ENCODE measurements at places on chromosomes 1 and 21. TPM values are rescaled to one million over a fixed set of nuclear protein-coding genes. Genes with fewer than 3 reads are reported as not detected.

DNA sequence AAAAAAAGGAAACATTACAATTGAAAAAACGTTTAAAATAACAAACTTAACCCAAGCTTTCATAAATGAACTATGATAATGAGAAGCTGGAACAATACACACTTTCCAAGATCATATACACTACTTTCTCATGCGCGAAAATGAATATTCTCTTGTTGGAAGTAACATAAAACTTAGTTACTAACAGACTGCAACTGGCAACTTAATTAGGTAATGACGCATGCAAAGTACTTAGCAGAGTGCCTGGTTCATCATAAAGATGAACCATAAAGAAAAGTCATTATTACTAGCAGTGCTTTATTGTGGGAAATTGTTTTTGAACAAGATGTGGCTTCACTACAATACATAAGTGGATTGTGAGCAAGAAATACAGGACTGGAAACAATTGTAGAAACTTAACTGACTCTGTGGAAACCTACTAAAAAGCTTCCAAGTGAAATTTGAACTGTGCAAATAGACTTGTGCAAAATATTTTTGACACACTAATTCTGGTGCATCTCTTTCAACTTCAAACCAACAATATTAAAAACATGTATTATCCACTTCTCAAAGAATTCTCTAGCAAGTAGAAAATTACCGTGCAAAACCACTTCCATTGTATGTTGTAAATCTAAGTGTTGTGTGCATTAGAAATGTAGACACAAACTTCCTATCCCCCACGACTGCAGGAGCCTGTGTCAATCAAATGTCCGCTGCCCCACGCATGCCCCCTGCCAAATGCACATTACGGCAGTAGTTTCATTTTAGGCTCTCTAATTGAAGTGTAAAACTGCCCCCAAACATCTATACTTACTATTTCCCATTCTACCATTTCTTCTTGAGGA, 2.0 kb downstream of the ARHGAP29 start:
- no peak for DNase-seq

- DNase-seq: no peak
Measured at GRCh38 chr1:235673981-235674380, 24.4 kb upstream of the GNG4 start.

DNA sequence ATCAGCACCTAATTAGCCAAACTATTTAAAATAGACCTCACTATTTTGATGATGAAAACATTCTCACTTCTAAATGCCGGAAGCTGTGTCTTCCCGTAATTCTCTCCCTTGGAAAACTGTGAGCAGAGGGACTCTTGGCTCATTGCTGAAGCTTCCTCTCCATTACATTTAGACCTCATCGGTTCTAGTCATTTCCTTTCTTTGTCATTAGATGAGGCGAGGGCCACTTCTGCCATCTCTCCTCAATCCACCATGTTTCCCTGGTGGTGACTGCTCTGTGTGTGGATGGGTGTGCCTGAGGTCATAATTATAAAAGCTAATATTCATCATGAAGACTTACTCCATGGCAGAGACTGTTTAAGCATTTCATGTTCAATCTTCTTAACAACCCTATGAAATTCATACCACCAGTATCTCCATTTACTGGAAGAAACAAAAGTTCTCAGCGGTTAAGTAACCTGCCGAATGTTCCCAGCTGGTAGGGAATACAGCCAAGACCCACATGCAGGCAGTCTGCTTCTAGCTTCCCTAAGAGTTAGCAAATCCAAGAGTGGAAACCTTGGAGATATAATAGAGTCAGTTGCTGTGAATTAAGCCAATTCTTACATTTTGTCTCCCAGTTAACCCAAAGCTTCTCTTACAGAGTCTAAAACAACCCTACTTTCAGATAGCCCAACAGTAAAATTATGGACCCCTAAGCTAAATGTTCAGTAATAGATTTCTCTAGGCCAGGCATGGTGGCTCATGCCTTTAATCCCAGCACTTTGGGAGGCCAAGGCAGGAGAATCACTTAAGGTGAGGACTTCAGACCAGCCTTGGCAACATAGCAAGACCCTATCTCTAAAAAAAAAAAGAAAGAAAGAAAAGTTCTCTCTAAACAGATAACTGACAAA, 156.2 kb downstream of the ZBTB18 start:
- DNase-seq: no peak

DNA sequence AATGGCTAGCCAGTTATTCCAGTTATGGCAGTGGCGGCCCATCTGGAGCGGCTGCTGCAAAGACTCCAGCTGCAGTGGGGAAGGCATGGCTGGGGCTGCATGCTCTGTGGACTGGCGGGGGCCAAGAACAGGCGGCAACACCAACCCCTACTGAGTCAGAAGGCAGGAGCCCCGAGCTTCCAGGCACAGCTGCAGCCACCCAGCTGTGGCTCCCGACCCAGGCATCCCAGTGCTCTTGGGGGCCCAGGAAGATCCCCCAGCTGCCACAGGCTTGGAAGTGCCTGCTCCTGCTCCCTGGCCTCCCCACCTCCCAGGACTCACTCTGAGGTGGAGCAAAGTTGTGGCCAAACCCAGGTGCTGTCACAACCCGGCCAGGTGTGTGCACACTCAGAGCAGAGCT, 317.0 kb upstream of the RRP15 start:
- DNase-seq: no peak

DNA sequence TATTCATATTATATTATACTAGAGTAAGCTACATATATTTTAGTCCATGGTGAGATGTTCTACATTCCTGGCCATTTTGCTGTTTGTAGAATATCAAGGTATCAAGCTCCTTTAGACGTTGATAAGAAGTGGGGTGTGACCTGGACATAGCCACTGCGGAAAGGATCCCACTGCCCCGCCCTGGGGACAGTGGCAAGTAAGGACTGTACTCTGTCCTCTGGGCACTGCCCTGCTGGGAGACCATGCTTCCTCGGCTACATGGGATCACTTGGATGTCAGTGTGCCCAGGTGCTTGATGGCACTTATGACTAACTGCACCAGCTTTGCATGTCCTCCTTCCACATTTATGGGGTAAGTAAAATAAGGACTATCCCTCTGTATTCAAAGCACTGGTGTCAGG, 46.3 kb upstream of the NTPCR start:
- DNase-seq: no peak

DNA sequence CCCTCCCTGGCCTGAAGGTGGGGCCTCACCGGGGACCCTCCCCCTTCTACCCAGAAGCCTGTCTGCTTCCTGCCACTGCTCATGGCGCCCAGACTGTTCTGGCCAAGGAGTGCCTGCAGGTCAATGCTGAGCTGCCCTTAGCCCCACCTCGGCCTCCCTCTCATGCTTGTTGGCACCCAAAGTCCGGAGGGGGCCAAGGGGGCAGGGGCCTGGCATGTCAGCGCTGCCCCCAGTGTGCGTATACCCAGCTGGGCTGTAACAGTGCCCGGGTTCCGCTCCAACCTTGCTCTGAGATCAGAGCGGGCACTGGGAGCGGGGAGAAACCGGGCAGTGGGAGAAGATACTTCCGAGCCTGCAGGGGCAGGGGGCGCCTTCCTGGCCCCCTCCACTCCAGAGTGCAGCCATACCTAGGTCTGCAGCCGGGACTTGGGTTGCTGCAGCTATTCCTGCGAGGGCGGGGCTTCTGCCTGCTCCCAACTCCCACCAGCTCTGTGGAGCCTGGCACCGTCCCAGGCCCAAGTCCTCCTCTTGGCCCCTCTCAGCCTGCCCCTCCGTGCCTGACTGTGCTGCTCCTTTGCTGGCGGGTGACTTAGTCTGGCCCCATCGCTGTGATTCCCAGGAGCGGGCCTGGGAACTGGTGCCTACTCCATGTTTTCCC, 21.4 kb upstream of the TGFB2 start:
- no peak for DNase-seq

PCP4 gene
- polyA plus RNA-seq: 8.7 TPM

NID1 gene
- 209 TPM for polyA plus RNA-seq

GSTM5 gene
- polyA plus RNA-seq: 48.4 TPM

CNKSR1 gene
- 20.9 TPM for polyA plus RNA-seq

SV2A gene
- 7.9 TPM for polyA plus RNA-seq

L1TD1 gene
- 6.5 TPM for polyA plus RNA-seq
